ENCODE measurements at places on chromosomes 7 and 10.

- DNase-seq, result peak; percentile 87
Observed at GRCh38 chr7:107044347-107045194, at the start of gene PRKAR2B. Gene PRKAR2B, plus strand, starts transcription at chr7:107044705. Its CDS starts 203 bp downstream, at chr7:107044908.

- no peak for DNase-seq
Observed at GRCh38 chr10:22795546-22795945, 81.2 kb upstream of the PIP4K2A start.

- DNase-seq, result no peak
Observed at GRCh38 chr10:131141207-131141606, 170.3 kb downstream of the TCERG1L start.

DNA sequence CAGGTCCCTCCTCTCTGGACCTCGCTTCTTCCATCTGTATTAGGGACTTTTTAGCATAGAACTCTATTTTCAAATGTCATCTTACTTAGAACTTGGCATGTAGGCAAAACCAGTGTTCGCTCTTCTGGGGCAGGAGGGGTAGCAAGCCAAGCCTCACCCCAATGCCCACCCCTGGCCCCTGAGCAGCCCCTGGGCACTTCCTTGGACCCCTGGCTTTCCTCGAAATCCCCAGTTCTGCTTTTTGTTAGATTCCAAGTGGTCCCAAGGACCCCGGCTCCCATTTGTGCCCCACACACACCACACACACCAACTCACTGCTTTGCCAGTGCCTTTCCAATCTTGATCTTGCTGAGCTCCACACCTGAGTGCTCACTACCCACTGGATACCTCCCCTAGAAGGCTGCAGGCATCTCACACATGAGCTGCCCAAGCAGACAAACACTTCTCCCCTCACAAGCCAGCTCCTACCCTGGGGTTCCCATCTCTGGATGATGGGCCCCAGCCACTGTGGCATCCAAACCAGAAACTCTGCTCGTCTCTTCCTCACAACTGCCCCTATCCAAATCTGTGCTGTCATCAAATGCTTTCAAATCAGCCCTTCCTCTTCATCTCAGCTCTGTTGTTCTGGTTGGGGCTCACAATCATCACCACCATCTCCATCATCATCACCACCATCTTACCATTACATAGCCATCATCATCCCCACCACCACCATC is 167.9 kb upstream of the ZMIZ1 start:
- no peak for DNase-seq

- DNase-seq, result no peak
Observed at GRCh38 chr10:54496852-54497251, 304.2 kb downstream of the PCDH15 start.

DNA sequence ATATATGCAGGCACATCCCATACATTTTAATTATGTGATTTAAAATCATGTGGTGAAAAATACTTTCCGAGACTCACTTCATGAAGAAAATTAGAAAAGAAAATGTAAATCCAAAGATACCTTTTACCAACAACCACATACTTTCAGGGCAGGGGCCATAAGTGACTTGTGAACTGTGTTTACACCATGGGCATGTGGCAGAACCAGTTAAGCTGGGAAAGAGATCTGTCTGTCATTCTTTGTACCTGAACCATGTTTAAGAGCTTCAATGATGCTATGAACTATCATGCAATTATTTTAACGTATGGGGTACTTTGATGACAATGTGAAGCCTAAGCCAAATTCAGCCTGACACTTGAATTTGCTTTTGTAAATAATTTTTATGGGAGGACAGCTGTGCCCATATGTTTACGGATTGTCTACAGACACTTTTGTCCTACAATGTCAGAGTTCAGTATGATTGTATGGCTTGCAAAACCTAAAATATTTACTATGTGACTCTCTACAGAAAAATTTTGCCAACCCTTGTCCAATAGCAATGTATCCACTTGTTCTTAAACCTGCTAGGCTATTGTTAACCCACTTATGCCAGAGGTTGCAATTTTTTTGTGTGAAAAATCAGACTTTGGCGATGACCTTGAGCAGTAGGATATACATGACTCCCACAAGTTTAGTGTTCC is 654.6 kb downstream of the TNS3 start:
- no peak for DNase-seq

DNA sequence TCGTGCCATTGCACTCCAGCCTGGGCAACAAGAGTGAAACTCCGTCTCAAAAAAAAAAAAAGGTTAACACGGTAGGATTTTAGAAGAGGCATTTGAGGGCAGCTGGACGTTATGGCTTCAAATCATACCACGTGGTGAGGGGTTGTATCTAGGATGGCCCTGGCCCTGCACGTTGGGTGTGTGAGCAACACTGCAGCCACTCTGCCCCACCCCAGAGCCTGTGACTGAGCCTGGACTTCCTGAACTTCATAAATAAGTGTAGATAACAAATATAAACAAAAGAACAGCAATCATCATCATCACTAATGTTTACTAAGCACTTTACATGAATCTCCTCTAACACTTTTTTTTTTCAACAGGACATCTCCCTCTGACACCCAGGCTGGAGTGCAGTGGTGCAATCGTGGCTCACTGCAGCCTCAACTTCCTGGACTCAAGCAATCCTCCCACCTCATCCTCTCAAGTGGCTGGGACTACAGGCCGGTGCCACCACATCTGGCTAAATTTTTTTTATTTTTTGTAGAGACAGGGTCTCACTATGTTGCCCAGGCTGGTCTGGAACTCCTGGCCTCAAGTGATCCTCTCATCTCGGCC is 169.5 kb upstream of the FRMD4A start:
- DNase-seq, result peak; percentile 23

GRCh38 chr10:70816220-70816894 is 609 bp downstream of the SGPL1 start:
- DNase-seq, result peak; percentile 51

DNA sequence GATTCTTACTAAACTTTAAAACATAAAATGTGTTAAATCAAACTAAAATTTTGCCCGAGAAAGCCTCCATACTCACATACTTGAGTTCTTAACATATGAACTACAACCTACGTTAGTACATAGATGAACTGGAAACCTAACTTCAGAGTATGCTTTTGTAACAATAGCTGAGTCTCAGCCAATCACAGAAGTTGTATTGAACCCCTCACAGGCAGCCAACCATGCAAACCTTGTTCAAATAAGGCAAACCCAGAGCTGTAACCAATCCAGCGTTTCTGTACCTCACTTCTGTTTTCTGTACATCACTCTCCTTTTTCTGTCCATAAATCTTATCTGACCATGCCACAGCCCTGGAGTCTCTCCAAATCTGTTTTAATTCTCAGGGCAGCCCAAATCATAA is 157.3 kb upstream of the COL1A2 start:
- DNase-seq, result no peak

DNA sequence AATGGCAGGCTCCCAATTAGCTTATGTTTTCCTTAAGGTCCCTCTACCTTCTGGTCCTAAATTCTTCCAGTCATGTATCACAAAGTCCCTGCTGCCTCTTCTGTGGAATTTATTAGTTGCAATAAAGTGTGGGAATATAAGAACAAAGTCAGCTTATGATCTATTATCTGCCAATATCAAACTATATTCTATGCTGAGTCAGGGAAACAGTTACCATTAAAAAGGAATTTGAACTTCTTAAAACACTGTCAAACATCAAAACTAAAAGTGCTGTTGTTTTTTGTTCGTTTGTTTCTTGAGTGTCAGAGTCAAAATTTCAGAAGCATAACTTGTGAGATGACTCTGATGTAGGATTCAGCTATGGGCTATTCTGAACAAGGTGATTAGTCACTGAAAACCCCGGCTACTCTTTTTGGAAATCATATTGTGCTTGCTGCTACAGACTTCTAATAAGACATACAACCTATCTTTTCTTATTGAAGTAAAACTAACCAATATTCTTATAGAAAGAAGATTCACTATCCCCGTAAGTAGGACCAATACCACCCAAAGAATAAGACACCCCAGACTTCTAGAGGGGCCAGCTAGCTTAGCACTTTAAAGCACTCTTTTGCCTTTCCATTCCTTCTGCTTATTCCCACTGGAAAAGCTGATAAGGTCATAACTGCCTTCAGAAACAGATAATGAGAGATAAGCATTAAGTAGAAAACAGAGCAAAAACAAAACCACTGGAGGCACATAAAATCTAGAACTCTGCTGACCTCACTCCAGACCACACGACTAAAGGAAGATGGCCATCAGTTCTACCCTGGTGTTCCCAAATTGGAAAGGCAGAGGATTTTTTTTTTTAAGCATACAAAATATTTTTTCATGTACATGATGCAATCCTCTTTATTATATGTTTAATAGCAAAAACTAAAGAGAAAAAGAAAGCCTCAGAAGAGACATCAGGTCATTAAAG is 370.6 kb downstream of the PARD3 start:
- no peak for DNase-seq

DNA sequence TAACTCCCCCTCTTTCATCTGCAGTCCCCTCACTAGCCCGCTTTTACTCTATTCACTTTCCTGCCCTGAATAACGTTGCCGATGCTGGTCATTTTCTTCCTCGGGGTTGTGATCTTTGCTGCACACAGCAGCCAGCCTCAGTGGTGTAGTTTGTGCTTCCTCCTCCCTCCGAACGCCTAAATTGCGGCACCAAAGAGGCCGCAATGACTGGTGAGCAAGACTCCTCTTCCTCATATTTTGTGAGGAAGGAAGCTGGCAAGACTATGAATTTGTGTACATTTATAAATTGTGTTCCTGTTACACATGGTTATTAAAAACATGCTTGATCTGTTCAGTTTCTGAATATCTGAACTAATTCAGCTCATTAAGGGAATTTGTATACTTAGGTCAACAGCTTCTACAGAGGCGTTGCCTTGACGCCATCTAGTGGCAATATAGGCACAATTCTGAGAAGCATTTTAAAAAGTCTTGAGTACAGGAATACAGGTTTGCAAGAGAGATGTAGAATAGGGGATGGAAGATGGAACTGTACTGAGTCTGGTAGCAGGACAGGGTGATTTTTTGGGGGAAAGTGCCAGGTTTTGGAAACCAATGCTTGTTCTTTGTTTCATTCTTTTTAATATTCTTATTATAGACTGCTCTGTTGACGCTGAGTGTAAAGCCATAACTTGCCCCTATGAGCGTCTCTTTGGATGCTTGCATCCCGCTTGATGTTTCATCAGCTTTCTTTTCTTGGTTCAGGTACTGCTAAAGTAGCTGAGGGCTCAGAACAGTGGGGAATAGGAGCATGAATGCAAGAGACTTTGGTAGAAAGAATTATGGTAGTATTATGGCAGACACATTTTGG is 4.1 kb upstream of the TAS2R5 start:
- DNase-seq, result peak; percentile 30

DNA sequence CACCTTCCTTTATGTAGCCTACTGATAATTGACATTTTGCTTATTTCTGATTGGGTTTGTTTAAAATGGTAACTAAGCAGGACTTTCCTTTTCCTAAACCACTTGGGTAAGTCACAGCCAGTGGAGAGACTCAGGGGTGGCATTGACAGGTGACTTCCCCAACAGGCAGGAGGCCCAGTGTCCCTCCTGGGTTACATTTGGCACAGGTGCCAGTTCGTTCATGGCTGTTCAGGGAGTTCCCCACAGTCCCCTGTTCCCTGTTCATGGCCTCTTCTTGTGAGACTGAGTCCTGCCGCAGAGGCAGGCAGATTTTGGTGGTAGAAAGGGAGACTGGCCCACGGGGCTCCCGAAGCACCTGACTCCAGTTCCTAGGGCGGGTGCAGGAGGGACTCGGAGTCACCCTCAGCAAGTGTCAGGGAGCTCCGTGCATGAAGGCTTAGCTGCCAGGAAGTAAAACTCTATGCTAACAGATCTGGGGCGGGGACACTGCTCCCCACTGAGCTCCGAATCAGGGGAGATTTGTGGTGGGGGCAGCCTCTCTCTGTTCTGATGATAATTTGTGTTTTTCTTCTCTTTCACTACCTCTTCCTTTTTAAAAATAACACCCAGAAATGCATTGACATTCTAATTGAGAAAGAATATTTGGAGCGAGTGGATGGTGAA is 84.1 kb downstream of the EZH2 start:
- no peak for DNase-seq

DNA sequence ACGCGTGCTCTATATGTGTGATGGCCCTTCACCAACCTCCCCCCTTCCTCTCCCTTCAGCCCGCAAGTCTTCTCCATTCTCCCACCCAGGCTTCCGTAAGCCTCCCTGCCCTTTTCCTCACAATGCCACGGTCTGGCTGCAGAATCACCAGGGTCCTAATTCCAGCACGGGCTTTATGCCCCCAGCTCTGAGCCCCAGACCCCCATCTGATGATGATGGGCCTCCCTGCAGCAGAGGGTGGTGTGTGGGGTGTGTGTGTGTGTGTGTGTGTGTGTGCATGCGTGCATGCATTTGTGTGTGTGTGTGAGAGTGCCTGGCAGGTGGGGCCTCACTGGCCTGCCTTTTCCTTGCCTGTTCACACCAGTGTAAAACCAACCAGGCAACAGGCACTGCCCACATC is 109.9 kb downstream of the OAT start:
- DNase-seq, result no peak

DNA sequence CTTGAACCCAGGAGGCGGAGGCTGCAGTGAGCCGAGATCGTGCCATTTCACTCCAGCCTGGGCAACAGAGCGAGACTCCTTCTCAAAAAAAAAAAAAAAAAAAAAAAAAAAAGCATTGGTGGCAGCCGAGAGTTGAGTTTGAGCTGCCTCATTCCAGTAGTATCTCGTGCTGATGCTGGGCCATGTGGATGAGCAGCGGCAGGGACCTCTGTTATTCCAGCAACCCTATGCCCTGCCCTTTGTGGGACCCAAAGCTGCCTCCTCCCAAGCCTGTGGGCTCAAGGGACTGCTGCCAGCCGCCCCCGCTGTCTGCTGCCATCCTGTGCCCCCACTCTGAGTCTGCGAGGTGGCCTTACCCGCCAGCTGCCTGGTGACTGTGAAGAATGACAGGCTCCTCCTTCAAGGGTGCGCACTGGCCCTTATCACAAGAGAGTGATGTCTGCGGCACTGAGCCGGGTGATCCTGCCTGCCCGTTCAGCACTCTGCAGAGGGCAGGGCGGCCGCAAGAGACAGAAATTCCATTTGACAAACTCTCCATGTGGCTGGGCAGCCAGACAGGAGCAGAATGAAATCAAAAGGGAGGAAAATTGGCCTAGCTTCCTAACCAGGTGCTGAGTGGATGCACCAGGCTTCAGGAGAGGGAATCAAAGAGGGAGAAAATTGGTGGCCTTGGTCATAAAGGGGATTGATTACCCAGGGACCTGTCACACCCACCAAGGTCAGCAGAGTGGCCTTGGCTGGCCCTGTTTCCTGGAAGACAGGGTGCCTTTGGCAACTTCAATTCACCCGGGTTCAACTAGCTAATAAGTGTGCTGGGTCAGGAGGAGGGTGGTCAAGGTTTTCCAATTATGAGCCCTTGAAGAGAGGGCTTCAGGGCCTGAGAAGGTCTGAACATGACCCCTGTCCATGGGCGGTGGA is 65.3 kb upstream of the ZMIZ1 start:
- DNase-seq, result no peak
